ENCODE measurements at places on chromosomes 5 and 9.

DNA sequence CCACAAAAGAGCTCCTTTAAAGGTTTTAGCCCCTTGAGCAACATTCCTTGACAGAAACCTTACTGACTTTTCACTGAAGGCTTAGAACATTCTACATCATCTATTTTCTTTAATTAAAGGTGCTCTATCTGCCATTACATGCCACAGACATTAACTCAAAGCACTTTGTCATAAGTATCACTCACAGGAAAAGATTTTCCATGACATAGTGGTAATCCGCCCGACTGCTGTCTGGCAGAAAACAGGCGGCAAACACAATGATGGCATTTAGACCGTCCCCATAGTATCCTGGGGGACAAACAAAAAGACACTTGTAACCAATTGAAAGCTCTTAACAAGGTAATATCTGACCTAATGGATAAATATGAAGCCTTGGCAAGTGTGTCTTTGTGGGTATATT lies 126.2 kb upstream of the PCA3 start:
- DNase-seq: no peak

- no peak for DNase-seq
Observed at GRCh38 chr5:67806654-67807438, 408.7 kb upstream of the PIK3R1 start.

- no peak for DNase-seq
Observed at GRCh38 chr5:73222173-73222572, 49.2 kb downstream of the TMEM174 start.

- DNase-seq: no peak
Observed at GRCh38 chr9:127455324-127455992, 4.1 kb downstream of the LRSAM1 start.

GRCh38 chr9:135512241-135512603 lies 9.0 kb upstream of the LCN1 start:
- no peak for DNase-seq

DNA sequence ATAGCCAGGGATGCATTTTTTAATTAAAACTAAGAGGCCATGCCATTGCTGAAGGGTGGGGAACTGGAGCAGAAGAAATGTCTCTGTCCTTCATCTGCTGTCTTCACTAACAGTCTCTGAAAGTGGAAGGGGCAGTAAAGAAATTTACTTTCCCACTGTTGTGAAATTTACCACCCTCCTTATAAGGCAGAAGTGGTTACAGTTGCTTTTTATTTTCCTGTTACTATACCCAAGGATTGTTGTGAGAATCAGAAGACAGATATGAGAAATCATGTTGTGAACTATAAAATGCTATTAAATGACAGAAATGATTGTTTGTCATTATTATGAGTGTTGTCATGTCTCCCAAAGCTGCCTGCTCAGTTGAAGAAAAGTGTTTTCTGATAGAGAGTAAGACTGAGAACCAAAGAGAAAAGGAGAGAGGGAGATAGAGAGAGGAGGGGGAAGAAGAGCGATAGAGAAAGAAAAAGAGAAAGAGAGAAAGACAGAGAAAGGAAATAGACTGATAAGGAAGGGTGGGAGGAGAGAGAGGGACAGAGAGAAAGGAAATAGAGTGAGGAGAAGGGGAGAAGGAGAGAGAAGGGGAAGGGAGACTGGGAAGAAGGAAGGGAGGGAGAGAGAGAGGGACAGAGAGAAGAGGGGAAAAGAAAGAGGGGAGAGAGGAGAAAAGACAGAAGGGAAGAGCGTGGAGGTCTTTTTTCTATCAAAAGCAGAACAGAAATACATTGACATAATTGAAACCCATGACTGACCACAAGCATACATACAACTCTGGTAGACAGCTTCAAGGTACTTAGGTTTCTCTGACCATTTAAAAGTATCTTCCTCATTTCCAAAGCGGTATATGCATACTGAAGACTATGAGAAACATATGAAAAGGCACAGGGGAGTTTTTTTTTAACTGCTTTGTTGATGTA lies 22.5 kb downstream of the SEC61B start:
- DNase-seq: no peak

DNA sequence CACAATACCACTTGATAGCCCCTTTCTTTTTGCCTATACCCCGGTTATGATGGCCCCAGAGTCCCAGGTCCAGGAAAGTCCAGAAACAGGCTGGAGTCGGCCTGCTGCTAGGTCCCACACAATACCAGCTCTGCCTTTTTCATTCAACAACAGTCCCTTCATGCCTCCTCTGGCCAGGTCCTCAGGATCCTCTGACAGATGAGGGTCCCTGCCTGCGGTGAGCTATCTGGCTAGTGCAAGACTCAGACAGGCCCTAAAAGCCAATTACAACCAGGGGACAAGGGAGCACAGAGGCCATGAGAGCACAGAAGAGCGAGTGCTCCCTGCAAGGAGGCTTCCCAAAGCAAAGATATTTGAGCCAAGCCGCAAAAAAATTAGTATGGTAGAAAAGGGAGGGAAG lies 84.8 kb upstream of the ZBTB43 start:
- no peak for DNase-seq

- no peak for DNase-seq
Observed at GRCh38 chr9:81479573-81479972, 209.8 kb downstream of the TLE1 start.

GRCh38 chr9:83007521-83008300 lies 55.2 kb downstream of the RASEF start:
- DNase-seq: no peak

DNA sequence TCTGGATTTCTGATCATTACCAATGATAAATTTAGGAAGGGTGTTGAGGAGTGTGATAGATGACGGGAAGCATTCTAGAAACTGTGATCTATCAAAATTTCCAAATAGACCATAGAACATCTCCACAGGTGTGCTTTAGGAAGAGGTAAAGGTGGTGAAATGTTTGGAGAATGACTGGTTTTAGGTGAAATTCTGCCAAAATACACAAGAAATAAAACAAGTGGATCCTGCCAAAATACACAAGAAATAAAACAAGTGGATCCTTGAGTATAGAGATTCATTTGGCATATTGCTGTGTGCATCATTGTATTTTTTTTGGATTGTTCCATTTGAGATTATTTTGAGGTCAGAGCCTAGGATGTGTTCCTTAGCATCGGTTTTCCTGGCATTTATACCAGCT lies 88.3 kb upstream of the CTNND2 start:
- DNase-seq: no peak

DNA sequence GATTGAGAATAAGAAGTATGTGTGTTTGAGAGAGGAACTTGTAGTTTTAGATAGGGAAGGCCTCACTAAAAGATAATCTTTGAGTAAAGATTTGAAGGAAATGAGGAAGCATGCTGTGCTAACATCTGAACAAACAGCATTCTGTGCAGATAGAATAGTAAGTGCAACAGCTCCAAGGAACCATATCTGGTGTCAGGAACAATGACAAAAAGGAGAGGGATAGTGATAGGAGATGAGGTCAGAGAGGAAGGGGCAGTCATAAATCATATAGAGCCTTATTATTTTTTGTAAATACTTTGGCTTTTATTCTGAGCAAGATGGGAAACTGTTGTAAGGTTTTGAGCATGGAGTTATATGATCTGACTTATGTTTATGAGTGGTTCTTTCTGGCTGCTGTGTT lies 3.8 kb downstream of the MRPL22 start:
- no peak for DNase-seq

DNA sequence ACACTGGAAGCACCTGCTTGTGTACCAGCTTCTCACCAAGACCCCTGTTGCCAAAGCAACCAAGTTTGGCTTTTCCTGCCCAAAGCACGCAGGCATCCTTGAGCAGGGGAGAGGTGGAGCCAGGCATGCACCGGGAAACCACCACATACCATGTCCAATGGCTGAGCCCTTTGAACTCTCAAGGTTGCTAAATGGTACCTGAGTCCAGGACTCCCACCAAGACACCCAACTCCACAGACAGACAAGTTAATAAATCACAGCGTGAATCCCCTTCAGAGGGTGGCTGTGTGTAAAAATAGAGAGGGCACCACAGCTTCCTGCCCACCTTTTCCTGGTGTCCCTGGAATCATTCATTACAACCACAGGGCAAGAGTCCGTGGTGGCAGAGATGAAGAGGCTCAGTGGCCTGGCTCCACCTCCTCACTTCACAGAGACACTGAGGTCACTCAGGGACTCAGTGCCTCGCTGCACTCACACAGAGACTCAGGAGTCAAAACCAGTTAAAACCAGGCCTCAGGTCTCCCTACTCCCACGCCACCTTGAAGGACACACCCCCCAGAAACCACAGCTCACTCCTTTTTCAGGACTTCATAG lies 143.7 kb downstream of the C5orf15 start:
- no peak for DNase-seq

GRCh38 chr5:176817841-176818377 lies 7.5 kb downstream of the UNC5A start:
- no peak for DNase-seq

DNA sequence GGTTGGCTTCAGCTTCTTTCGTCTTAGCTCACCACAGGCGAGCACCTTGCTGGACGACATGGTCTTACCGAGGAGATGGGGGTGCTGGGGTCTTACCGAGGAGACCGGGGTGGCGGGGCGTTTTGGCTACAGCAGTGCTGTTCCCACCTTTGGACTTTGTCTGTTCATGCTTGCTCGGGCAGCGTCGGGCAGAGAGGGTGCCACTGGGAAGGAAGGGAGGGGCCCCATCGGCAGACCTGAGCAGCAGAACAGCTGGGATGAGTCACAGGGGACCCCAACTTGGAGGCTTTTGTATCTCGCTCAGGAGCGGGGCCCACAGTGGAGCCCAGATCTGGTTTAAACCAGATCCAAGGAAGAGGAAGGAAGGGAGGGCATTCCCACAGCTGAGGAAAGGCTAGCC lies 106.0 kb upstream of the CACNA1B start:
- DNase-seq: no peak

- DNase-seq: no peak
Observed at GRCh38 chr9:134957945-134958227, 40.2 kb upstream of the FCN1 start.

DNA sequence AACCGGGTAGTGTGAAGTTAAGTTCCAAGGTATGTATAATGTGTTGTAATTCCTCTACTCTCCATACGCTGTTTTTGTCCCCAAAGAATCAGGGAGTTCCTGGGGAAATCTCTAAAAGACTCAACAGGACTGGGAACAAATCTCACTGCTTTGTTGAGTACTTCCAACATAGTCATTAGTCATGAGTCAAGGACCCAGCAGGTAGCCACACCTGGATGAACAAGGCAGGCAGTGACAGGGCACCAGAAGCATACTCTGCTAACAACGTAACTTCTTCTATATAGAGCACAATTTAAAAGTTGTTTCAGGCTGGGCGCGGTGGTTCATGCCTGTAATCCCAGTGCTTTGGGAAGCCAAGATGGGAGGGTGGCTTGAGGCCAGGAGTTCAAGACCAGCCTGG lies 126.8 kb downstream of the SLC1A3 start:
- DNase-seq: no peak

DNA sequence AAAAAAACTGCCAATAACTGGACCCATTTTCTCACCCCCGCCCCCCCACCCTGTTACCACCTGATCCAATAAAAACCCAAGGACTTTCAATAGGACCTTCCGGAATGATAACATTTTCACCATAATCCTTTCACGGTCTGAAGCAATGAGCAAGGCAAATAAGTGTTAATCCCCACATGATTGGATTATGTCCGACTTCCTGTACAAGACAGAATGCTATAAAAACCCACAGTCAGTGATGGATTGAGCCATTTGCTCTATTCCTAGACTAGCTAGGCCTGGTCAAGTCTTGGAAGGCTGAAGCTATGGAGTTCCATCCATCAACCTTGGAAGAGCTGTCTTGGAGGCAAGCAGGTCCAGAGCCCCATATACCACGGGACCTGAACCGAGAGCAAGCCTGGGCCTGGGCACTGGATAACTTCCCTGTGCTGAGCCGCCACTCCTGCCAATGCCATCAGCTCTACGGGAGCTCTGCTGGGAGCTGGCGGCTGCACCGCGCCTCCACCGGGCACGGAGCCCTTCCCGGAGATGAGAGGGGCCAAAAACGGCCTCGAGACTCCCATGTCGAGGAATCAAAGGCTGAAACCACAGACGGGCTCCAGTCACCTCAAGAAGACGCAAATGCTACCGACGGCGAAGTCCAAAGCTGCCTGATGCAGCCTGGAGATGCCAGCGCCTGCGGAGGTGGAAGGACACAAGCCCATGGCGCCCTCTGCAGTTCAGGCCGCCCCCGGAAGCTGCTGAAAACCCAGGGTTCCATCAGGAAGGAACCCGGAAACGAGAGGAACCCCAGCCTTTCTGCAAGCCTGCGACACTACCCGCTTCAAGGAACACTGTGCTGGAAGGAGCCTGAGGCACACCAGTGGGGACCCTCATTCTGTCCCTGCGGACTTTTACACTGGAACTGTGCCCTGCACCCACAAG lies 69.2 kb downstream of the ANXA2R start:
- no peak for DNase-seq

DNA sequence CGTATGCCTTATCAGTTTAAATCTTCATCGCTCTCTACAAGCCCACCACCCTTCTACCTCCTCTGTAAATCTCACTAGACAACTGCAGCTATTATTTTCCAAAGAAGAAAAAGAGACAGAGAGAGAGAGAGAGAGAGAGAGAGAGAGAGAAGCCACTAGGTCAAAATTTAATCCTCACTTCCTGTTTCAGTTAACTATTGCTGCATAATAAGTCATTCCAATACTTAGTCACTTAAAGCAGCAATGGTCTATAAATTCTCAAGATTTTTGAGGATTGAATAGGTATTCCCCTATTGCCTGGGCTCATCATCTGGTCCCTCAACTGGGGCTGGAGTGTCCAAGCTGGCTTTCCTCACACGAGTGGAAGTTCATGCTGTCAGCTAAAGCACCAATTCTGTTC lies 68.8 kb downstream of the ITGA1 start:
- DNase-seq: no peak

GRCh38 chr5:34657988-34658387 lies 1.9 kb downstream of the RAI14 start:
- DNase-seq: no peak

DNA sequence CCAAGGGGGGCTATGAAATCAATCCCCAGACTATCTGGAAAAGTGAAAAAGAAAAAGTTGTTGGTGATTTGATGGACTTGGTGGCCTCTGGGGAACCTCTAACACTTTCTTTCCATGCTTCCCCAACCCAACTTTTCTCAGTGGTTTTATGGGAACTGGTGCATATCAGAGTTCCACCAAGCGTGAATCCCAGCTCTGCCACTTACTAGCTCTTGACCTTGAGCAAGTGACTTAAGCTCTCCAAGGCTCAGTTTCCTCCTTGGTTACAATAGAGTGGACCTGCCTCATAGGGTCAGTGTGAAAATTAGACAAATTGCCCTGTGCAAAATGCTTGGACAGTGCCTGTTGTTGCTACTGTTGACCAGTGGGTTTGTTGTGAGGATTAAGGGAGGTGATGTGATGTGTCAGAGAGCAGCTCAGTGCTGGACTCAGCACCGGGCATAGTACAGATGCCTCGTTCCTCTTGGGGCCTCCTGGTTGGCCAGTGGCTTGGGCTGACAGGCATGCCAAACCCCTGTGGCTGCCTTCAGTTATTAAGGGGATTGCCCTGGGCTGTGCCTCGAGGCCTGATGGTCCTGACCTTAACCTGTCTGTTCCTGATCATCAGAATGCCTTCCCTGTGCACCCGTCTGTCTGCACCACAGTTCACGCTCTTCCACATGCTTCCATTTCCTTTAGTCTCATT lies 49.3 kb downstream of the COL15A1 start:
- no peak for DNase-seq
